ENCODE measurements at places on chromosomes 1 and 21. TPM values are rescaled to one million over a fixed set of nuclear protein-coding genes. Genes with fewer than 3 reads are reported as not detected.

Gene NHLH1
- not detected for total RNA-seq

Gene F13B
- not detected for total RNA-seq

Gene RNPEP
- total RNA-seq: 77.3 TPM

Gene TSTD1
- total RNA-seq: 0.86 TPM

Gene TMEM61
- not detected for total RNA-seq

Gene CLDN17
- total RNA-seq: not detected

Gene KRTAP19-1
- total RNA-seq: not detected

Gene TFF3
- not detected for total RNA-seq

Gene TRMT13
- total RNA-seq: 6.1 TPM

Gene BCL2L15
- total RNA-seq: not detected

Gene TSSK3
- not detected for total RNA-seq

Gene GUCA2A
- total RNA-seq: not detected

Gene ECM1
- 67.0 TPM for total RNA-seq

Gene NMNAT1
- total RNA-seq: 8.9 TPM

Gene TCHH
- not detected for total RNA-seq
